ENCODE measurements at places on chromosomes 13 and 19.

GRCh38 chr13:109719962-109720646 is 66.3 kb downstream of the IRS2 start:
- no peak for DNase-seq

GRCh38 chr19:3225677-3226093 is 1.2 kb downstream of the CELF5 start:
- DNase-seq, result no peak

DNA sequence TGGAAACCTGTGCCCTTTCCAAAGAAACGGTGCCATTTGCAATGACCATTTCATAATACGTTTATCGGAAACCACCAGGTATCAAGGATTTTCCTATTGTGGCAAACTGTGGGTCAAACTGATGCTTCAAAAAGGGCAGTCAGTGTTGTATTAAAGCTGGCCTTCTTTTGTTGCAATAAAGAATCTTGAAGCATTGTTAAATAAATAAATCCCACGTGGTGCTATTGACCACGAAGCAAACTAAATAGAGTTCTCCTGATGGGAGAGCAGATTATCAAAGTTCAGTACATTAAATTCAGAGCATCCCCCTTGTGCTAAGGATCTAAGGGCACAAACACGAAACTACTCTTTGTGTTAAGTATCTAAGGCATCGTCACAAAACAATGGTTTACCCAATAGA is 545.9 kb upstream of the MIR17HG start:
- DNase-seq, result no peak

- no peak for DNase-seq
These were observed 71.2 kb upstream of the GTF3A start for GRCh38 chr13:27353166-27353583.

DNA sequence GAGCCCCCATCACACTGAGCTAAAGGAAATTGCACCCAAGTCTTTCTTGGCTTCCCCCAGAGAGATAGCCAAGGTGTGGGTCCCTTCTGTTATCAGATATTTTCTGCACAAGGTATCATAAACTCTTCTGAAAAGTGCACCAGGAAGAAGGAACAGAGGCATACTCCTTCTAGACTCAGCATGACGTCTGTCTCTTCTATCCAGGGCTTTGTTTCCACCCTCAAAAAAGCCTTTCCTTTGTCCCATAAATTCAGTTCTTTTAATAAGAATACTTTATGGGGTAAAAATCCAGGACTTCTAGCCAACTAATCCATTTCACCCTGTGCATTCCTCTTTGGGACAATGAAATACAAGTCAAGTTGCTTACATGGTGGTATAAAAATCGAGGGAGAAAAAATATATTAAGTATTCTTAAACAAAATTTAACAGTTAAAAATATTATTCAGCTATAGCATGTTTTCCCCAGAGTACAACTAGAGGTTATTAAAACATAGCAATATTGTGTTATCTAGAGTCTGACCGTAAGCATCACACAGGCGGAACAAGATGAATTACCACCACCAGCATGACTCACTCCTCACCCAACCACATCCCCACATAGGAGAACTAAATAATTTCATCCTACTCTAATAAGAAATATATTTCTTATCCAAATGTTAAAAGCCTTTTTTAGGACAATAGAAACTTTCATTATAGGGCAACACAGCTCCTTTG is 79.9 kb upstream of the GPC6 start:
- DNase-seq, result no peak

- no peak for DNase-seq
These were observed 42.4 kb downstream of the CARS2 start for GRCh38 chr13:110663491-110663890.

All from HuH-7 (cell line).